ENCODE measurements at places on chromosomes 5 and 9.
A peak's percentile ranks its signal among the peaks of the same experiment; 100 is the strongest.

GRCh38 chr5:33563530-33563929 is 122.8 kb downstream of the TARS1 start:
- DNase-seq: no peak

DNA sequence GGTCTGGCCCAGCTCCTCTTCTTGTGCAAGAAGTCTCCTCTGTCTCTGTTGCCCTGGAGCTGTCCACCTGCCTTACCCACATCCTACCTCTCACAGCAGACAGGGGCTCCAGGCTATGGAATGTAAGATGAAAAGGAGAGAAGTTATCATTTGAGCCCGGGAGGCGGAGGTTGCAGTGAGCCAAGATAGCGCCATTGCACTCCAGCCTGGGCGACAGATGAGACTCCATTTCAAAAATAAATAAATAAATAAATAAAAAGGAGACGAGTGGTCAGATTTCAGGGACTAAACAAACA is 37.5 kb upstream of the DENND4C start:
- DNase-seq: no peak

- no peak for DNase-seq
Observed at GRCh38 chr5:40381676-40382363, 297.9 kb upstream of the PTGER4 start.

DNA sequence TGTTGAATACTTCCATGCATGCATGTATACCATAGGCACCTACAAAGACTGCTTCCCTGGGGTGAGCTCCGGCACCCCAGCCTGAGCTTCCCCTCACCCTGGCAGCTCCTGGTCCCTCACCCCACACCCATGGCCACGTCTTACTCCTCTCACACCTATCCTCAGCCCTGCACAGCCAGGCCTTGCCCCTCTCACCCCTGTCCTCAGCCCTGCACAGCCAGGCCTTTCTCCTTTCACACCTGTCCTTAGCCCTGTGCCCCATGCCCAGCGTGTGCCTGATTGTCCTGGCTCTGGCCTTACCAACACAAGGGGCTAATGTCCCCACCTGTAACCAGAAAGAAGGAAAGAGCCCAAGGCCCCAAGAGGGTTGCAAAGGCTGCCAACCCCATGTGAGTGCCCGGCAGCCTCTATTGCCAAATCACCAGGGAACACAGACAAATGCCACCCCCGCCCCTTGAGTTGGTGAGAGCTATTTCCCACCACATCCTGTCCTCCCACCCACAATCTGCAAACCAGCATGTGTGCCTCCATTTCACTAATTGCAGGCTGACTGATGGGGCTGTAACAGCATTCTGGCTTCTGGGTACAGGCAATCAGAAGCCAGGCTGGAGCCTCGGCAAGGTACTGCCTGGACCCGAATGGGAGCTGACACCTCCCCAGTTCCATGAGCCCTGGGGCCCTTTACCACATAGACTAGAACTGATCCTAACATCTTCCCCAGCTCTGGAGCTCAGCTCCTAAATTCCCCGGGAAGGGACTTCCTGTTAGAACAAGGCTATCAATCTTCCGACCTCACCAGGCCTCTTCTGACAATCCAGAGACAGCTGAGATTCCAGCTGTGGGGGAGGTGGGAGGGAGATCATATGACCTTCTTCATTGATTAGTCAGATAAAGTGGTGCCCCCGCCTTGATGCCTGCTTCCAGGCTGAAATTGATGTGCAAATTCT is 78.2 kb downstream of the FAM114A2 start:
- no peak for DNase-seq

DNA sequence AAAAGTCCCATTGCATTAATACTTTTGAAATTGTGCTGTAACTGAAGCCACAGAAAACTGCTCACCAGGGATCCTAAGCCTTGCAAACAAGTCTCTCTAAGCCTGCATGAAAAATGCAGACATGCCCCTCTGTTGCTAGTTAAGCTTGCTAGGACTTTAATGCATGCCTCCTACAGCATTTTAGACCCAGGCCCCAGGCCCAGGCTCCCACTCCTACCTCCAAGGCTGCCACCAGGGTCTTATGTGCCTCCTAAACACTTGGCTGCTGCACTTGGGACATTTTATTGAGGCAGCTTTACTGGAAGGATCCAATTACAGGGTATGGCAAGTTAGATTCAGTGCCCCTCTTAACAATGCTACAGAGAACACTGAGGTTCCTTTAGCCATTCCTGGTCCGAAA is 467.3 kb upstream of the CLINT1 start:
- DNase-seq: no peak

DNA sequence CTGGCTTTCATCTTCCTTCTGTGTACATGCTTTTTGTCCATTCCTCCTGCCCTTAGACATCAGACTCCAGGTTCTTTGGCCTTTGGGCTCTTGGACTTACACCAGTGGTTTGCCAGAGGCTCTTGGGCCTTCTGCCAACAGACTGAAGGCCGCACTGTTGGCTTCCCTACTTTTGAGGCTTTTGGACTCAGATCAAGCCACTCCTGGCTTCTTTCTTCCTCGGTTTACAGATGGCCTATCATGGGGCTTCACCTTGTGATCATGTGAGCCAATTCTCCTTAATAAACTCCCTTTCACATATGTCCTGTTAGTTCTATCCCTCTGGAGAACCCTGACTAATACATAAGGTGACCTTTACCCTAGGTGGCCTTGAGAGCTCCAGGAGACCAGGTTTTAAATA is 189.1 kb upstream of the CCNG1 start:
- DNase-seq: no peak

DNA sequence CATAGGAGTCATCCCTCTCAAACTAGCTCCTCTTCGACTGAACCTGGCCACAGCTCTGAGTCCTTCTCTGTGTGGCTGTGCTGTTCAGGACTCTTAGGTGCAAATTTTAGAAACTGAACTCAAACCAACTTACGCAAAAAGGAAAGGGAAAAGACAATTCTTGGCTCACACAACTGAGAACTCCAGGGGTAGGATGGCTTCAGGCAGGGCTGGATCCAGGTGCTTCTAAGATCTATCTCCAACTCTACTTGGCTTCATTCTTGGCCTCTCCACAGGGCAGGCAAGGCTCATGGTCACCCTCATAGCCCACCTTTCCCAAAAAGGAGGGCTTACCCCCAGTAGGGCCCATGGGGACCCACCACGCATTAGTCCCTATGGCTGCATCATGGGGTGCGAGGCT is 8.1 kb downstream of the ASS1 start:
- no peak for DNase-seq

- DNase-seq: peak; percentile 70
Observed at GRCh38 chr5:134586866-134587524, 45.6 kb downstream of the SAR1B start.

DNA sequence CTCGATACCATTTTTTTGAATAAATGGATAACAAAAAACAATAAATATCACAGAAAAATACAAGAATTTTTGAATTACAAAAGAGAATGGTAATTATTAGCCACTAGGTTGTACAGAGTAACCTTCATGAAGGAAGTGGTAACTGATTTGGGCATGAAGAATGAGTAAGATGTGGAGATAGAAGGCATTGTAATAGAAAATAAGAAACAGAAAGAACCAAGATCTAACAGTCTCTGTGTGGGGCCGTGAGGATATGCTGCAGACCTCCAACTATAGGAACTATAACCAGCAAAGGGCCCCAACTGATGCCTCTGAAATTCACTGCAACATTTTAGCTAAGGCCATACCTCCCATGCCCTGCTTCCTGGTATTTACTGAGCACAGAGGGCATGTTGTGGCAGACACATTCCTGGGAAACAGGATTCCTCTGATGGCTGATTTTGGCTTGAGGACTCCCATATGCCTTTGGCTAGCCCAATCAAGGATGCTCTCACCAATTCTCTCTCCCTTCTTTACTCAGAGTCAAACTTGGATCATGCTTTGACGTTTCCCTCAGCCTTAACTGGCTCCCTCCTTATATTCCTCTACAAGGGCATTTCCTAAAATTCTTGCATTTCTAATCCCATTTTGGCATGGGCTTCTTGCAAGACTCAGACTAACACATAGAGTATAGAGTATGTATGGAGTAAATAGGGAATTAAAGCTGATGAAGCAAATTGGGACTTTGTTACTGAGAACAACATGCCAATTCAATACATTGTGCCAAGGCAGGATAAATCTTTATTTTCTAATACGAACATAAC is 208.9 kb downstream of the PDE4D start:
- DNase-seq: no peak

- DNase-seq: no peak
Observed at GRCh38 chr5:14244721-14245120, 101.6 kb downstream of the TRIO start.

DNA sequence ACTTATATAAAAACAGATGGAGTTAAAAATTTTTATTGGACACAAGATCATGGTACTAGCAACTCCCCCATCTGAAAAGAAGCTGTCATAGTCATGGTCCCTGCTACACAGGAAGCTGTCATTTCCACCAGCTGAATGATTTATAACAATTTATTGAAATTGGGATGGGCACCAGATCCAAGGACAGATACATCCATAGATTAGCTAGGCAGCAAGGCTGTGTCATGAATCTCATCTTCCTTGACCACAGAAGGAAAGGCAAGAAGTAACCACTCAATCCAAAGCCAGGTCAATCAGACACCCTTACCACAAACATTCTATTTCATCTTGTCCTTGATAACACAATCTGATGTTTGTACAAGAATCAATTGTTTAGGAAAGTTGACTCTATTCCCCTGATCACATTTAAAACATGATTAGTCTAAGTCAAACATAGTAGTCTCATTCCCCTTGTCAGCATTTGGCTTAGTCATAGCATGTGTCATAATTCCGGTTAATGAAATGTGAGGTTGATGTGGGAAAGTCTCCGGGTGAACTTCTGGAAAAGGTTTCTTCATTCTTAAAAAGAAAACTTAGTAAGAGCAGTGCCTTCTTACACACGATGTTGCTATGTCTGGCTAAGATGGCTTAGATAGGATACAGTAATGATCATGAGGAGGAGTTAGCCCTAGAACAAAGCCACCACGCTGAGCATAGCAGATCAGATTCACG is 462.6 kb upstream of the PAPPA start:
- no peak for DNase-seq
